ENCODE measurements at places on chromosomes 5 and 9. TPM values are rescaled to one million over a fixed set of nuclear protein-coding genes. Genes with fewer than 3 reads are reported as not detected.
A peak's percentile ranks its signal among the peaks of the same experiment; 100 is the strongest.

The RHOBTB3 gene
- total RNA-seq: 37.6 TPM

The FBXW2 gene
- 70.2 TPM for total RNA-seq

The ATG12 gene
- 50.3 TPM for total RNA-seq

DNA sequence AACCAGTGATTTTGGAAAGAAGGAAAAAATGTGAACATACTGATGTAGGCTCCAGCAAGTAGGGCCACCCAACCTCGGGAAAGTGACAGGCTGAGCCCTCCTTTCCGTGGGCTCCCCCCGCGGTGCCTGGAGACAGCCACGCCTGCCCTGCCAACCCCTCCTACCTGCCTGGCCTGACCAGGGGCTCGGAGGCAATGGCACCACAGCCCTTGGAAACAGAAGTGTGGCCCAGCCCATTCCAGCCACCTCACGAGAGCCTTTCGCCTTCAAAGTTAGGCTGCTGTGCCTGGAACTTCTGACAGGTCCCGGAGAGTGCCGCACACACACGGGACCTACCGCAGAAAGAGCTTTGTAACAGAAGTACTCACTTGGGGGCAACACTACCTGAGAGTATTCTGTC, 49.5 kb upstream of the LRRC14B start:
- DNase-seq: no peak

DNA sequence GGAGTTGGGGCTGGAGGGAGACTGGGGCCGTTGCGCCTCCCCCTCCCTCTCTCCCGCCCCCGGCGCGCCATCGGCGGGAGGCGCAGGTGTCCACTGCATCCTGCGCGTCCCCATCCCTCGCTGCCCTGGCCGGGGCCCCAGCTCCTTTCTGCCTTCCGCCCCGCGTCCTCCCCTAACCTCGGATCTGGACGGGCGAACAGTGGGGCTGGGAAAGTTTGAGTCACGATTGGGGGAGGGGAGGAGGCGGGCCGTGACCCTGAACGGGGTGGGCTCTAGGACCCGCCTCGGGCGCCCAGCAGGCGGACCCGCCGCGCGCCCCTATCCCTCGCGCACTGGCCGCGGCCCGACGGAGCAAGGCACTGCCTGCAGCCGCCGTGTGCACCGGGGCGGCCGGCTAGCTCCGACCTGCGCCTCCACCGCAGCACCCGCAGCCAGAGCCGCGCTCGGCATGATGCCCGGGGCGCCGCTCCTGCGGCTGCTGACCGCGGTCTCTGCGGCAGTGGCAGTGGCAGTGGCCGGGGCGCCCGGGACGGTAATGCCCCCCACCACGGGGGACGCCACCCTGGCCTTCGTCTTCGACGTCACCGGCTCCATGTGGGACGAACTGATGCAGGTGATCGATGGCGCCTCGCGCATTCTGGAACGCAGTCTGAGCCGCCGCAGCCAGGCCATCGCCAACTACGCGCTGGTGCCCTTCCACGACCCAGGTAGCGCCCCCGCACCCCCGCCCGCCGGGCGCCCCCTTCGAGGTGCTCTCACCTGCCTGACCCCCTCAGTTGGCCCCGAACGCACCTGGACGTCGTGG, at the start of gene HMCN2:
TSS of gene HMCN2 (plus strand) at position 330 of the 805 bp plus-strand sequence. CDS start at position 449, 119 bp downstream.
- DNase-seq: no peak

- DNase-seq: peak; percentile 87
These were observed 11.0 kb downstream of the SPARC start for GRCh38 chr5:151675611-151676313.

- DNase-seq: peak; percentile 9
These were observed 101.9 kb upstream of the S1PR3 start for GRCh38 chr9:88889386-88889785.

DNA sequence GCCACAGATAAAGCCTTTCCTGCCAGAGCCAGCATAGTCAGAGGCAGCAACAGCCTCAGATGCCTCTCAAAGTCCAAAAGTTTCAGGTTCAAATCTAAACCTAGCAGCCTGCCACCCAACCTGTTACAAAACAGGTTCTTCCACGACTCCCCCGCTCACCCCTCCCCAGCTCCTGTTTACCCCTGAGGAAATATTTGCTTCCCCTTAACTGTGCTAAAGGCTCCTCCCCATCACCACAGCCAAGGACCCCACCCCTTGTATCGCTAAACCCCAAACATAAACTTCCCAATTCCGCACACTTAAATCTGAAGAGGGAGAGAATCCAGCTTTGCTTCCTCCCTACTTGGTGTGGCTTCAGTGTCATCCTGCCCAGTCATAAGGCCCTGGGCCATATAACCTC, 15.4 kb upstream of the VDAC1 start:
- DNase-seq: no peak

All from endothelial cell of umbilical vein (primary cell).